ENCODE measurements at places on chromosomes 6 and 20. TPM values are rescaled to one million over a fixed set of nuclear protein-coding genes. Genes with fewer than 3 reads are reported as not detected.

The GRIK2 gene
- not detected for total RNA-seq

The QKI gene
- total RNA-seq, result 64.1 TPM

The SLC17A9 gene
- 2.4 TPM for total RNA-seq

The SIRPG gene
- total RNA-seq, result 32.4 TPM

DNA sequence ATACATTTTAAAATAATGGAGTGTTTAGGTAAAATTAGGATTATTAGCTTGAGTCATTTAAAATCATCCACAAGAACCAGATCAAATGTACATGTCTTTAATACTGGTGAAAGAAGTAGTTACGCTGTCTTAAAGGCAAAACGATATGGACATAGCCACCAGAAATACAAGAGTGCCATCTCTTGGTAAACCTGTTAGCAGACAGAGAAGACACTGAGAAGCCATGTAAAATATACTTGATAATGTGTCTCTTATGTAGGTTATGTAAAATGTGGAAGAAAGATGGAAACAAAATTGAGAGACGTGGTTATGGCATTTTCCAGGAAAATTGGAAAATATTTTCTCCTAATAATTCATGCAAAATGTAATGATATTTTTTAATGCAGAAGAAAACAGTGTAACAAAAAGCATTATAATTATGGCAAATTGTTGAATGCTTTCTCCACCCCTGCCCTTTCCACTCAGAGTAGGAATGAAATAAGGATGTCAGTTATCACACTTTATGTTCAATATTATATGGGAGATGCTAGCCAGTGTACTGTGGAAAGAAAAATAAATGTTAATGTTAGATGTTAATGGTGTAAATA lies 12.2 kb upstream of the SLC17A2 start:
- DNase-seq, result peak; percentile 40

- DNase-seq, result no peak
Measured at GRCh38 chr20:10074513-10074912, 39.7 kb downstream of the ANKEF1 start.

DNA sequence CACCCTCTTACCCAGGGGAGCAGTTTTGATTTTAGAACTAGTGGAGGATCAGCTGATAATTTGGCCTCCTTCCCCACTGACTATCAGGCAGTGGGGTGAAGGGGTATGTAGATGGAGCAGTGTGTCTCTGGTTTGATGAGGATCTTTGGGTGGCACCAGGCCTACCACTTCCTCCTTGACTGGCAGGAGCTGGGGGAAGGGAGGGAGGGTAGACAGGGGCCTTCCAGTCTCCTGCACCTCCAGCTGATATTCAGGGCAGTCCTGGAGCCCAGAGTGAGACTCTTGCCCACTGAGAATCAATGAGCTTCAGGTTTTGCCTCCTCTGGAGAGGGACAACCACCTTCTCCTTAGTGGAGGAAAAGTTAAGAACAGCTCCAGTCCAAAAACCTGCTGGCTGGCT lies 3.2 kb downstream of the DEF6 start:
- DNase-seq, result peak; percentile 63

DNA sequence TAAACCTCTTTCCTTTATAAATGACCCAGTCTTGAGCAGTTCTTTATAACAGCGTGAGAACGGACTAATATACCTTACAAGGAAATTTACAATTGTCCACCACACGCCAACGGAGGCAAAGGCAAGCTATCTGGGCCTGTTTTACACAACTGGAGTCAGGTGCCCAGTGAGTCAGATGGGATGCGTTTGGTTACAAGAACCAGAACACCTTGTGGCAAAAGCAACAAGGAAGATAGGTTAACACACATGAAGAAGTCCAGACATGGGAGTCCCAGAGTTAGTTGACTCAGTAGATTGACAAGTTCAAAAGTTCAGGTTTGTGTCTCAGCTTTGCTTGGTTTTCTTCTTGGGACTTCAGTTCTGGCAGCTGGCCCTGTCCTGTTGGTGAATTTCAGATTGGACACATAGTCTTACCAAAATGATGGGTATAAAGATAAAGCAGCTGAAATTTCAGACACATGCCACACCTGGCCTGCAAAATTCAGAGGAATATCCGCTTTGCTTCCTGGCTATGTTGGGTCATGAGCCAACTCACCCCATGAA lies 97.9 kb downstream of the PXDC1 start:
- DNase-seq, result no peak

GRCh38 chr6:157887892-157888291 lies 64.8 kb downstream of the SNX9 start:
- no peak for DNase-seq

GRCh38 chr6:70194421-70194820 lies 108.5 kb downstream of the COL9A1 start:
- no peak for DNase-seq

DNA sequence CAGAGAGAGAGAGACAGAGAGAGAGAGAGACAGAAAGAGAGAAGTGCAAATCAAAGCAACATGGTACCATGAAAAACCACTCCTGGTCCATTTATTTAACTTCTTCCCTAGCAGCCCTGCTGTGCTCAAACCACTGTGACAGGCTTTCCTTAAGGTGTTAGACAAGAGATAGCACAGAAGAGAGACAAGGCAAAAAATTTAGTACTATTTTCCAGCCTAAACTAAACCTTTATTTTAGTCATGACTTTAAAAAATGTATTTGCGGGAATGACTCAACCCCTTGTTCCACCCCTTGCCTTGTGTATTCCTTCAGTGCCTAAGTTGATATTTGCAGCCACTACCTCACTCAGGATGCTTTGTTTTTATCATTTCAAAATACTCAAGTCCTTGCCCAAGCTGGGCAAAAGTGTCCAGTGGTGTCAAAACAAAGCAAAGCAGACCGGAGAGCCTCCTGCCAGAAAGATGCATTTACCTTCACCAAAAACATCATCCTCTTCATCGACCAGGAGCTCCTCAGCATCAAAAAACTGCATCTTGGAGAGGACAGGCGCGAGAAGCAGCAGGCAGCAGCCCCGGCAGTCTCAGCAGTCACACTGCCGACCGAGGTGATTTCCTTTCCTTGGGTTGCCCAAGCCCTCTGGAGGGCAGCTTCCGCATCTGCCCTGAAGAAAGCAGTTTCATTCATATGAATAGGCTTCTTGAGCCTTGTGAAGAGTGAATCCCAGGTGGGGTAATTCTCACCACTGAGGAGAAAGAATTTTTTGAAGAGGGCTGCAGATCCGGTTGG lies at the start of gene RIPOR2:
TSS of gene RIPOR2 (minus strand) at position 595 of the 787 bp plus-strand sequence. CDS start at position 533, 62 bp downstream.
- peak; percentile 75 for DNase-seq

DNA sequence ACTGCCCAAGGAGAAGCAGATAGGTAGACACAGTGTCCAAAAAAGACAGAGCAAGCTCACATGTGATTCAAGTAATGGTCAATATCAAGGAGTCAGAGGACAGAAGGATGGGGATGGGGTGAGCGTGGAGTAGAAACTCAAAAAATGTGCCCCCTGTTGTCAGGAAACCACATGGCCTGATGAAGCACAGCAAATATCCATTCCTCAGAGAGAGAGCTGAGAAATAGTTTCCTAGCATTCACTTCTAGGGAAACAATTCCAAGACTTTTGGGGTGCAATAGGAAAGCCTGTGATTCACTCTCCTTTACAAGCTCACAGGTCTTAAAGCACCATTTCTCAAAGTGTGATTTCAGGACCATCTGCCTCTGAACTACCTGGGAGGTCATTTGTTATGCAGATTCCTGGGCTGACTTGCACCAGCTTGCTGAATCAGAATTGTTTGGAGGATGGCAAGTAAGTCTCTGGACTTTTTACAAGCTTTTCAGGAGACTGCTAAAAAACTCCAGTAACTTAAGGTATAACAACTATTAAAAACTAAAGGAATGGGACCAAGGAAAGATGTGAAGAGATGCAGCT lies 432.8 kb downstream of the HDGFL1 start:
- DNase-seq, result no peak

DNA sequence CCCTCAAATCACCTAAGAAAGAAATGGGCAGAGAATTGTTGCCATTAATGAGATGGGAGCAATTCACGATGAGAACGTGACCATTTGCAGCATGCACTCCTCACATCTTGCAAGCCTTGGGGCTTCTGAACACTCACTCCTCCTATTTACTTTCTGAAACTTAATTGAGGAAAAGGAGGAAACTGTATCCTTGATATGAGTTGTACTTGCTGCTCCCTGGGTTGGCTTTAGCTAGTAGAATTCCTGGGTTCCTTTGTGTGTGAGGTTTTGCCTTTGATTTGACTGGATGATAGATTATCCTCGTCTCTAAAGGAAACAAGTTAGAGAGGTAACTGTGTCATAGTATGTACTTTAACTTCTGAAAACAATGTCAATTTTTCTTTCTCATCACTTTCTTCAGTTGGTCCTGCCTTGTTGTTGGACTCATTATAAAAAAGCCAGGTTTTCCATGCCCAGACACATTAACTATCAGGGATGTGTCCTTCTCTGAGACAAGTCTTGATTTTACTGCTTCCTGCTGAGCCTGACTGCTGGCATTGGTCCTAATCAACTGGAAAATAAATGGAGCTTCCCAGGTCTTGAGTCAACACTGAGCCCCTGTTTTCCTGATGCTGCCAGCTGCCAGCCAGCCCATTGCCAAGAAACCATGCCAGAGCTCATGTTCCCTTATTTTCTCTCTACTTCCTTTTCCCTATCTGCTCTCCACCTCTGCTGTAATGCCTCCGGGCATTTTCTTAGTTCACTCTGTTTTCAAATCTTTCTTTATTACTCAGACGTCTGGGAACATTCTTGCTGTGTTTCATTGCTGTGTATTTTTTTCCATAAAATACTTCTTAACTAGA lies 6.0 kb upstream of the MRAP2 start:
- DNase-seq, result no peak

GRCh38 chr20:36998652-36999051 lies 47.1 kb upstream of the SAMHD1 start:
- DNase-seq, result peak; percentile 61
